ENCODE measurements at places on chromosomes 11 and 22.

DNA sequence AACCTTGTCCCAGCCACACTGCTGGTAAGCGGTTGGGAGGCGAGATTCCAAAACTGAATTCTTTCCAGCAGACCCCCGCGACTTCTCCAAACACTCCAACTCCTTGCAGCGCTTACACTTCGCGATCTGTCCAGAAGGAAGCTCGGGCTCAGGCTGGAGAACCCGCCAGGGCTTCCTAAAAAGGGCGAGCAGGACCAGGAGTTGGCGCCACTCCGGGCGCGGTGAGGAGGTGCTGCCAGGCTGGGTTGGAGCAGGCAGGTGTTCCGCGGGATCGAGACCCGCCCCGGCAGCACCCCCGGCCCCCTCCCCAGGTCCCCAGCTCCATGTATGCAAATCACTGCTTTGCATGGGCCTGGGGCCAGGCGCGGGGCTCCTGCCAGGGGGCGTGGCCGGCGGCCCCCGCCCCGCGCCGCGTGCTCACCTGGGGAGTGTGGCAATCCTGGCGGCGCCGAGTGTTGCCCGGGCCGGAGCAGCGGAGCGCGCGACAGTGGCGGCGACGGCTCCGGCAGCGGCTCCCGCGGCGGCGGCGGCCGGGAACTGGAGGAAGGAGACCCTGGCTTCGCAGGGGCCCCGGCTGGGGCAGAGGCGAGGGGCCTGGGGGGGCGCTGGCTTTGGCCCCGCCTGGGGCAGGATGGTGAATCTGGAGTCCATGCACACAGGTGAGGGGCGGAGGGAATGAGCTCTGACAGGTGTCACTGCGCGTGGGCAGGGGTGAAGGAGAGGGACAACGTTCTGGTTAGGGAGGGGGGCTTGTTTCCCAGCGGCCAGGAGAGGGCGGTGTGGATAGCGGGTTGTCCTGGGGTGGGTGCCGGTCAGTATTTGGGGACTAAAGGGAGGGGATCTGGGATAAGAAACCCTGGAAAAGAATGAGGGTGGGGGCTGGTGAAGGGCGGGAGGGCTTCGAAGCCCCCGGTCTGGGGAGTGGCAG is at the start of gene POU2F3:
Gene POU2F3 (plus strand): TSS at position 428 of the 928 bp plus-strand sequence. CDS start 204 bp downstream, at position 632.
- DNase-seq, result no peak

GRCh38 chr11:69500285-69501120 is 19.0 kb downstream of the LINC01488 start:
- no peak for DNase-seq

DNA sequence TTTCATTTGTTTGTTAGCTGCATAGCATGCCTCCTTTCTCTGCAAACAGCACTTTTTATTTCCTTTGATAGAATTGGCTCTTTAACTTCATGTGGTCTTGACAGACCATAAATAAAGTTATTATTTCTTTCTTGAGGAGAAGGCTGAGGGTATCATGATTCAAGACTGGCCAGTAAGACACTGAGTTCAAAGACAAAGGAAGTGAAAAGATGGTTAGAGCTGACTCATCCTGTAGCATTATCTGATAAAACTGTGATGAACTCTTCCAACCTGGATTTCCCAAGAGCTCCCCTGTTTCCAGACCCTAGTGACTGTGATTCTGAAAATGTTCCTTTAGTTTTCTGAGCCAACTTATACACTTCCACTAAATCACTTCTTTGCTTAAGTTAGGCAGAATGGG is 179.3 kb upstream of the FAT3 start:
- DNase-seq, result no peak

DNA sequence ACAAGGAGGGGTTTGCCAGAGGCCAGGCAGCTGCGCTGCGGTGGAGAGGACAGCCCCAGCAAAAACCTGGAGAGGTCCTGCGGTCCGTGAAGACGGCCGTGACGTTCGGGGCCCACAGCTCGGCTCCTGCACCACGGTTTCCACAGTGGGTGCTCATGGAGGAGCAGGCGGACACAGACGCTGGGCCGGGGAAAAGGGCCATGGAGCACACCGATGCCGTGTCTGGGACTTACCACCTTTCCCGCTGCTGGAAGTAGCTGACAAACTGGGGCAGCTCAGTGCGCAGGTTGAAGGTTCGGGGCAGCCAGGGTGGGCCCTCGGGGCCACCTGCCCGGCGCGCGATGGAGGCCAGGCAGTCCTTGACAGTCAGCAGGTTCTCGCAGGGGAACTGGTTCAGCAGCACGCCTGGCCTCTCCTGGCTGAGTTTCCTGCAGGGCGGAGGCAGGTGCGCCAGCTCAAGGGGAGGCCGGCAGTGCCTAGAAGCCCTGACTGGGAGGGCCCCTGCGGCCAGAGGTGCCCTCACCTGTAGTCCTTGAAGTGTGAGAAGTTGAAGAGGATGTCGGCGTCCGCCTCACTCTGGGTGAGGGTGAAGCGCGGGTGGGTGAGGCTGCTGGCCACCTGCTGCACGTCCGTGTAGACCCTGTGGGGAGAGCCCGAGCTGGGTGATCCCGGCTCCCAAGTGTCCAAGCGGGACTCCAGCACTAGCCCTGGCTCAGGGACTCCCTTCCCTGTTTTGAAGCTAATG is 12.8 kb downstream of the TTLL12 start:
- no peak for DNase-seq

DNA sequence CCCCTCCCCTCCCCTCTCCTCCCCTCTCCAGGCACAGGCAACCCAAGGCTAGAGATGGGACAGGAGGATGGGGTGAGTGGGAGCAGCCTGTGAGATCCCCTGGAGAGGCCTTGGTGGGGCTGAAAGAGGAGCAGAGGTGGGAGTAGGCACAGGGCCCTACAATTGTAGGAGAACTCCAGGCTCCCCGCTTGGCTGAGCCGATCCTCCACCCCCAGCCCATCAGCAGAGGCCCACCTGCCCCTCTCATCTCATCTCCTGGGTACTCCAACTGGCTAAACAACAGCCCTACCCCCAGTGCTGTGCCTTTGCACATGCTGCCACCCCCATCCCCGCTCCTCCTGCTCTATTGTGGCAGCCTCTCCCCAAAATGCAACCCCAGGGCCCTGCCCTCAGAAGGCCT is 52.0 kb upstream of the A4GALT start:
- no peak for DNase-seq

- DNase-seq, result no peak
Observed at GRCh38 chr22:26430600-26430999, 1.5 kb downstream of the ASPHD2 start.

DNA sequence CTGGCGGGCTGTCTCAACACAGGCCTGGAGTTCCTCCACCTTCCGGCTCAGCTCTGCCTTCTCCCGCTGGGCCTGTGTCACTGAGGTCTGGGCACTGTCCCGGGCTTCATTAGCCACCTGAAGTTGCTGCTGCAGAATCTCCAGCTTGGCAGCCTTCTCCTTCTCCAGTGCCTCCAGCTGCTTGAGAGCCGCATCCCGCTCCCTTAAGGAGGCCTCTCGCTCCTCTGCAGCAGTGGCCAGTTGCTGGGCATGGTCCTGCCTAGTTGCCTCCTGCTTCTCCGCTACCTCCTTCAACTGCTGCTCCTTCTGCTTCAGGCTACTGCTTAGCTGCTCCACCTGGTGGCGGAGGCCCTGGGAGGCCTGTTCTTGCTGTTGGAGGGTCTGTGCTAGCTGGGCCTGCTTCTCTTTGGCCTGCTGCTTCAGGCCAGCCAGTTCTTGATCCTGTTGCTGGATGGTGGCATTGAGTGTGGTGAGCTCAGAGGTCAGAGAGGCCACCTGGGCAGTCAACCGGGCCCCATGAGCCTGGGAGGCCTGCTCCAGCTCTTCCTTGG is 16.9 kb downstream of the IL18BP start:
- DNase-seq, result no peak

DNA sequence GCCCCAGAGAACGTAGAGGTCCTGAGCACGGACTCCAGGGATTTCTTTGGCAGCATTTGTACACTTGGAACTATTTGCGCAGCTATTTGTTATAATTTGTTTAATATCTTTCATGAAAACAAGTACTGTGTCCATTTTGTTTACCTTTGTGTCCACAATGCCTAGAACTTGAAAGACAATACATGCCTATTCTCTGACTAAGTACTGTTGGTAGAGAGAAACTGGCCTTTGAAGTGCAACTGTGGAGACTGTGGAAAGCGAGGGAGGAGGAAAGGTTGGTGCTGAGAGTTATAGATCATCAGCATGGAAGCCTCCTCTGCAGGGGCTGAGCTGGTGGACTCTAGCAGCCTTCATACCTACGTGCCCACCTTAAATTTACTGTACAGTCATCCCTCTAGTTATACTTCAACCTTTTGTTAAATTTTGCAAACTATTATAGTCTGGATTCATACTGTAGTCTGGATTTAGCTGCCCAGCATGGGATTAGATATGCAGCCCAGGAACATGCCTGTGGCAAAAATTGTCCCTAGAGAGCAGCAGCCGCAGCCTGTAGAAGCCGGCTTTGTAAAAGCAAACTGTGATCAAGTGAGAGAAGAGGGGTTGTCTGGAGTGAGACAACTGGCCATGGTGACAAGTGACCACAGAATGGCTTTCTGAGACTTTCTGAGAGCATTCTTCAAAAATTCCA is 24.2 kb upstream of the YAP1 start:
- no peak for DNase-seq

DNA sequence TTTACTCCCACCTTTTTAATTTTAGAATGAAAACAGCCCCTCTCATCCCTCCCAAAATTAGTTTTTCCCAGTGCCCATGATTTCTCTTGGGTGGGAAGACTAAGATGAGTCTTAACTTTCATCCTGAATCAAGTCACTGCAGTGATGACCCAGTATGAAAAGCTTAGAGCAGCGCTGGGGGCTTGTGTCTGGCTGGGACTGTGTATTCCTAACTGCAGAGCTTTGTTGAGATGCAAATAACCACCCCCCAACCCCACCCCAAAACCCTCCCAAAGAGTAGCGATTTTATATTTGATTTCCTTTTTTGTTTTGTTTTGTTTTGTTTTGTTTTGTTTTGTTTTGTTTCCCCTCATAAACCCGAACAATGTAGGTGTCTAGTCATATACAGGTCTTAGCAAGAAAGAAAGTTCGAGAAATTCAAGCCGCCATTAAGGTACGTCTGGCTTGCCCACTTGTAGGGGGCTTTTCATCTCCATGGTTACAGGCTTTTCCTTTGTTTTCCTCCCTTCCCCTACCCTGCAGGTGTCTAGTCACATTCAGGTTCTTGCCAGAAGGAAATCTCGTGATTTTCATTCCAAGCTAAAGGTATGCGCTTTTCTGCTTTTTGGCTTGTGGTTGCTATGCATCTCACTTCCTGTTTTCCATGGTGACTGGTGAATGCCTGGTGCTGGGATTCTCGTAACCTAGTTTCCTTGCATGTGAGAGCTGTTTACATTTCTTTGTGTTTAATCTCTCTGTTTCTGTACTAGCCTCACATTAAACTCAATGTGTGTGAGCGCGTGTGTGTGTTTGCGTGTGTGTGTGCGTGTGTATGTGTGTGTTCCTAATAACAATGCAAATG is 144.6 kb upstream of the RASSF10 start:
- DNase-seq, result no peak

DNA sequence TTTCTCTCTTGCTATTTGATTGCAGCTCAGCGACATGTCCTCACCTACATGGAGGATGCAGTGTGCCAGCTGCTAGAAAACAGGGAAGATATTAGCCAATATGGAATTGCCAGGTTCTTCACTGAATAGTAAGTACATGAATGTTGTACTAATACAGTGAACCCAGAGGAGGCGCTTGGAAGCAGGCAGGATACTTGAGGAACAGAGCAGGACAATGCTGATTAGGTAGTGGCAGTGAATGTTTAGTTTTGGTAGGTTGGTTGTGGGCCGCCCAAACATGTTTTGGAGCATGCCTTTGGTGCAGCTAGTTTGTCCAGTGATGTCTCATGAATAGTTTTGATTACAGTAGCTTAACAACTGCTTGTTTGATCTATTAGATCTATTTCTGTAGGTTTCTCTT is 50.6 kb downstream of the CSTPP1 start:
- no peak for DNase-seq

- no peak for DNase-seq
Observed at GRCh38 chr22:11253000-11253511, 4274.9 kb upstream of the OR11H1 start.

- DNase-seq, result no peak
Observed at GRCh38 chr11:100872951-100873740, 186.1 kb downstream of the ARHGAP42 start.

DNA sequence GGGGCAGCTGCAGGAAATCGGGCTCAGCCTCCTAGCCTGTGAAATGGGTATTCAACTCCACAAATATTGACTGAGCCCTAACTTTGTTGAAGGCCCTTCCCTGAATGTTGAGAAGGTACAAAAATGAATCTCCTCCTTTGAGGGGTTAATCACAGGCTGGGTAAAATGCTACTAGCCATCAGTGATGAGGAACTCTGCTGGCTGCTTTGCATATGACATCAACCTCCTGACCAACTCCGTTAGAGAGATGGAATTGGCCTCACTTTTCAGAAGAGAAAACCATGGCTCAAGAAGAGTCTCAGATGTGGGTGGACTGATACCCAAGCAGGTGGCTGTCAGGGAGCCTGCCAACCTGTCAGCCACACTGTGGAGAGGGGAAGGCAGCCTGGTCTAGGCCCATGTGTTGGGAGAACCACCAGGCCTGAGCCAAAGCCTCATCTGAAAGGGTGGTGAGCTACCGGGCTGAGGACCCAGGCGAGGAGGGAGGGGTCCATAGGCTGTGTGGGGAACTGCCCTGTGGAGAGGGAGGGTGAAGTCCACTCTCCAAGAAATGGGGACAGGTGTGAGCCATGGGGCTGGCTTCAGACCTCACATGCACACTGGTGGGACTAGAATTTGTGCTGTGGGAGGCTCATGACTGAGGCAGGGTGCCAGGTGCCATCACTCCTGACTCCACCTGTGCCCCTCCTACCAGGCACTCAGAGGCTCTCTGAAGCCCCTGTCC is 11.8 kb downstream of the CDCA5 start:
- DNase-seq, result no peak

- no peak for DNase-seq
Observed at GRCh38 chr11:33899400-33900037, 7.6 kb upstream of the LMO2 start.

Measured in activated T-cell treated with anti-CD3 and anti-CD28 coated beads, Interleukin-2, amount 50 U/mL, for 1 hour (primary cell).